Glutamatergic neuron (in vitro differentiated cells): ENCODE measurements at places on chromosomes 1 and 21. TPM values are rescaled to one million over a fixed set of nuclear protein-coding genes. Genes with fewer than 3 reads are reported as not detected.

- H3K4me3 ChIP-seq, result no peak overlapping the region
- no peak overlapping the region for H3K27ac ChIP-seq
- peaks cover 12% of the 10 kb centered on the region for H3K27me3 ChIP-seq
- no peaks in the 10 kb centered on the region for H3K36me3 ChIP-seq
- no peak for DNase-seq
These were observed 1.4 kb upstream of the MAN1C1 start for GRCh38 chr1:25615172-25615541.

DNA sequence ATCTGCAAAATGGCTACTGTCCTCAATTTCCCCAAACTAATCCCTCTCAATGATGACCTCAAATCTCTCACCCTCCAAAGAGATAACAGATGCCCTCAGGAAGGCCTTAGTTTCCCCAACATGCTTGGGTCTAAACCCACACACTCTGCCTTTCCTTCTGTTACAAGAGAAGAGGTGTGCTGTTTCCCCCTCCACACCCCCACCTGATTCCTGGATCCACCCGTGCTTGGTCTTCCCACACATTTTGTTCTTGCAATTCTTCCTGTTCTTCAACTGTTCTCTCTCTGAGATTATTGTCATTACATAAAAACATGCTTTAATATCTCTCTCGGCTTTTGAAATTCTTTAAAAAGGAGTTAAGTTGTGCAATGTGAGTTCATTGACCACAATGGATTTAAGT is 5.7 kb upstream of the CBR3 start:
- H3K27ac ChIP-seq, result no peak overlapping the region
- no peaks in the 10 kb centered on the region for H3K4me1 ChIP-seq
- H3K36me3 ChIP-seq, result no peaks in the 10 kb centered on the region
- peaks cover 4% of the 10 kb centered on the region for H3K27me3 ChIP-seq
- no peak overlapping the region for H3K4me3 ChIP-seq
- no peak for DNase-seq

DNA sequence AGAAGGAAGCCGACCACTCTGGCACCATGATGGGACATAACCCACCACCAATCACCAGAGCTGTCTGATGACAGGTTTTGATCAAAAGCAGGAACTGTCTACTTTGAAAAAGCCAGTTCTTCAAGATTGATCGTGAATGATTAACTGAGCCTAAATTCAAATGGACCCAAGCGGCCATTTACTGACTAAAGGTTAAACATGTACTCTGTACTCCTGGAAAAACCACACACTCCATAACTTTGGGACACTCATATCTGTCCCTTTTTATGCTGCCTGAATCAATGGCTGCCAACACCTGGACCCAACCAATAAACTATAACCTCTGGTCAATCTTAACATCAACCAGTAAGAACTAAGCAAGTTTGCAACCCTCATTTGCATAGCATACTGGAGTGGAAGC is 206.6 kb downstream of the URB2 start:
- H3K4me1 ChIP-seq, result no peaks in the 10 kb centered on the region
- no peak for DNase-seq
- no peaks in the 10 kb centered on the region for H3K36me3 ChIP-seq

- peaks cover 12% of the 10 kb centered on the region for H3K27me3 ChIP-seq
- H3K4me1 ChIP-seq, result no peaks in the 10 kb centered on the region
- H3K27ac ChIP-seq, result no peak overlapping the region
These were observed 3.5 kb upstream of the RNF220 start for GRCh38 chr1:44401256-44402228.

The EMC1 gene
- 98.9 TPM for total RNA-seq

The ALX3 gene
- not detected for total RNA-seq

The CELA3A gene
- total RNA-seq, result not detected

DNA sequence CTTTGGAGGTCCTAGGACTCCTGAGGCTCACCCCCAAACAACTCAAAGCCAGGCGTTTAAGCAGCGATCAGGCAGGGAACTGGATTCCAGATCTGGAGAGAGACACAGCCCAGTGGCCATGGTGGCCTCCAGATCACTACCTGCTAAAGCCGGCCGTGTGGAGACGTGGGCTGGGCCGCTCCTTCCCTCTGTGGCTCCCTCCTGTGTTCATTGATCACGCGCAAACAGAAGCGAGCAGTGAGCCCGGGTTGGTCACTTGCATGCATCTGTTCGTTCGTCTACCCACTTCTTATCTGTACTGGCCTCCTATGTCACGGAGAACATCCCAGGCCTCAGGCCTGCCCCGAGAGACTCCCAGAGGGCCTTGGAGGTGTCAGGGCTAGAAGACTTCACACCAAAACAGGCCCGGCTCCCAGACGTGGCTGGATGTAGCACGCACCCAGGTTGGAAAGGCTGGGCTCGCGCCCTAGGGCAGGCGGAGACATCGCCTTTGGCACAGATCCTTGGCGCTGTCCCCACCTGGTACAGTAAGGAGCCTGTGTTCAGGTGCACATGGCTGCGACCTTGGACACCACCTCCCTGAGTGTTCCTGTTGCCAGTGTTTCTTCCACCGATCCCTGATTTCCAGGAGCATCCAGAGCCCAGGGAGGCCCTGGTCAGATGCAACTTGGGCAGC is 76.7 kb upstream of the ARHGEF16 start:
- no peak for DNase-seq
- peaks cover 5% of the 10 kb centered on the region for H3K27me3 ChIP-seq
- no peak overlapping the region for H3K27ac ChIP-seq
- H3K4me3 ChIP-seq, result no peak overlapping the region
- no peaks in the 10 kb centered on the region for H3K4me1 ChIP-seq
- H3K36me3 ChIP-seq, result no peaks in the 10 kb centered on the region

- peaks cover 5% of the 10 kb centered on the region for H3K36me3 ChIP-seq
- H3K4me3 ChIP-seq, result no peak overlapping the region
- no peak for DNase-seq
- peaks cover 2% of the 10 kb centered on the region for H3K27me3 ChIP-seq
- H3K27ac ChIP-seq, result no peak overlapping the region
These were observed 4.4 kb upstream of the RHEX start for GRCh38 chr1:206048582-206048981.

- H3K4me1 ChIP-seq, result no peaks in the 10 kb centered on the region
- no peak overlapping the region for H3K4me3 ChIP-seq
- peaks cover 2% of the 10 kb centered on the region for H3K27me3 ChIP-seq
- peaks cover 12% of the 10 kb centered on the region for H3K36me3 ChIP-seq
- no peak overlapping the region for H3K27ac ChIP-seq
These were observed 79.4 kb downstream of the FCRL5 start for GRCh38 chr1:157472959-157473358.

GRCh38 chr1:46288485-46289133 is 14.8 kb downstream of the LRRC41 start:
- H3K27ac ChIP-seq, result peak overlapping the region; percentile 3
- DNase-seq, result no peak
- peaks cover 15% of the 10 kb centered on the region for H3K4me1 ChIP-seq
- no peak overlapping the region for H3K4me3 ChIP-seq

- H3K27ac ChIP-seq, result no peak overlapping the region
- H3K36me3 ChIP-seq, result no peaks in the 10 kb centered on the region
These were observed 151.2 kb downstream of the NRIP1 start for GRCh38 chr21:14913638-14914037.

The RNF220 gene
- total RNA-seq, result 99.4 TPM

DNA sequence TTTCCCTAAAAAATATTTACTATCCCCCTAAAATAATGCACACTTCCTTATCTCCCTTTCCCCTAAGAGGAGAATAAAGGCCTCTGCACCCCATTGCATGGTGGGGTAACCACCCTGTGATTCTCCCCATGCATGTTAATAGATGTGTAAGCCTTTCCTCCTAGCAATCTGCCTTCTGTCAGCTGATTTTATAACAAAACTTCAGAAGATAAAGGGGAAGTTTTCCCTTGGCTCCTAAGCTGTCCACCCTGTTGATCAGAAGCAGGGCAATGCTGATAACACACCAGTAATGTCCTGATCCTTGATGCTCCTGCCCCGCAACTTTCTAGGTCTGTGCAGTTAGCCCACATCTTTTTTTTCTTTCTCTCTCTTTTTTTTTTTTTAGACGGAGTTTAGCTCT is 11.4 kb upstream of the RNF187 start:
- no peak overlapping the region for H3K27ac ChIP-seq
- no peak for DNase-seq
- peaks cover 11% of the 10 kb centered on the region for H3K27me3 ChIP-seq
- no peak overlapping the region for H3K4me3 ChIP-seq
- H3K4me1 ChIP-seq, result peaks cover 28% of the 10 kb centered on the region
- no peaks in the 10 kb centered on the region for H3K36me3 ChIP-seq

DNA sequence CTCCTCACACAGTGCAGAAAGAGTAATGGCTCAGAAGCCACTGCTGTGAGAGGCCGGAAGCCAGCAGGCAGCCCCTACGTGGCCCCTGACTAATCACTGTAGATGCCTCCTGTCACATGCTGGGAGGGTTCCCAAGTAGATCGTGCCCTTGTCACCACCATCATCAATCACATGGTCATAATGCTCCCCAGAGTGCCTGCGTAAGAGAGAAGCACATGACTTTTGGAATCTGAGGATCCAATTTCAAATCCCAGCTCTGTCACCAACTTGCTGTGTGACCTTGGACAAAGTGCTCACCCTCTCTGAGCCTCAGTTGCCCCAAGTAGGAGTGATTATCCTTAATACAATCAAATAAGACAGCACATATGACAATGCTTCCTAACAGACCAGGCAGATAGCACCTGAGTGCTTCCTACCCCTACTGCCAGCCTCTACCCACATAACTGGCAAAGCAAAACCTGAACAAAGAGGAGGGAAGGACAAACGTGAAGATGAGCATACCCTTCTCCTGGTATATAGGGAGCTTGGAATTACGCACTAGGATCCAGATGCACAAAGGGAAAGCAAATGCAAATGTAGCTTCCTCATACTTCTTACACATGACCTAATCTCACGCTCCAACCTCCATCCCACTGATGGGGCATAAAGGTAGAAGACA is 65.7 kb downstream of the SDC3 start:
- DNase-seq, result no peak
- H3K27me3 ChIP-seq, result peaks cover 7% of the 10 kb centered on the region
- no peak overlapping the region for H3K4me3 ChIP-seq
- no peaks in the 10 kb centered on the region for H3K36me3 ChIP-seq

DNA sequence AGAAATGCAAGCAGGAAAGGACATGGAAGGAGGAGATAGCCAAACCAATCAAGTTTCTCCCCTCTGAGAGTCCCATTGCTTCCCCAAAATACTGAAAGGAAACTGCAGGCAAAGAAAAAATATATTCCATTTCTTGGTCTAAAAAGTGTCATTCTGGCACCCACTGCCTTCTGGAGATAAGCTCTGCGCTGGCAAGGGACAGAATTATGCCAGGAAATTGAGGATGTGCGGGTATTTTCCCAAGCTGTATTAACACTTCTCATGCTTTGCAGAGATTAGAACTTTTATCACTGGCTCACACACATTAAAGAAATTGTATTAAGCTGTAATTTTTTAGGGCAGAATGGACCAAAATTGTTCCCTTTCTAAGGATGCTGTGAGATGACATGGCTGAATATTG is 381.2 kb upstream of the DUSP10 start:
- no peak for DNase-seq
- no peak overlapping the region for H3K4me3 ChIP-seq
- no peaks in the 10 kb centered on the region for H3K36me3 ChIP-seq
- H3K27ac ChIP-seq, result no peak overlapping the region
- H3K4me1 ChIP-seq, result no peaks in the 10 kb centered on the region
- H3K27me3 ChIP-seq, result peaks cover 1% of the 10 kb centered on the region

The DCST1 gene
- total RNA-seq, result not detected

GRCh38 chr21:38012672-38013071 is 96.4 kb upstream of the KCNJ6 start:
- DNase-seq, result no peak
- no peaks in the 10 kb centered on the region for H3K4me1 ChIP-seq
- H3K36me3 ChIP-seq, result peaks cover 10% of the 10 kb centered on the region

GRCh38 chr1:19852036-19852435 is 30.2 kb upstream of the OTUD3 start:
- no peaks in the 10 kb centered on the region for H3K4me1 ChIP-seq
- DNase-seq, result no peak
- H3K27me3 ChIP-seq, result no peaks in the 10 kb centered on the region
- no peak overlapping the region for H3K4me3 ChIP-seq

- no peak for DNase-seq
- H3K4me3 ChIP-seq, result no peak overlapping the region
- peaks cover 2% of the 10 kb centered on the region for H3K4me1 ChIP-seq
- H3K27me3 ChIP-seq, result peaks cover 3% of the 10 kb centered on the region
- peaks cover 5% of the 10 kb centered on the region for H3K36me3 ChIP-seq
These were observed 188.4 kb downstream of the BACH1 start for GRCh38 chr21:29487154-29487553.

- no peaks in the 10 kb centered on the region for H3K4me1 ChIP-seq
- DNase-seq, result no peak
- H3K27ac ChIP-seq, result no peak overlapping the region
- no peaks in the 10 kb centered on the region for H3K27me3 ChIP-seq
These were observed 44.4 kb upstream of the DHCR24 start for GRCh38 chr1:54931275-54931840.

The UQCRH gene
- total RNA-seq, result 271 TPM

DNA sequence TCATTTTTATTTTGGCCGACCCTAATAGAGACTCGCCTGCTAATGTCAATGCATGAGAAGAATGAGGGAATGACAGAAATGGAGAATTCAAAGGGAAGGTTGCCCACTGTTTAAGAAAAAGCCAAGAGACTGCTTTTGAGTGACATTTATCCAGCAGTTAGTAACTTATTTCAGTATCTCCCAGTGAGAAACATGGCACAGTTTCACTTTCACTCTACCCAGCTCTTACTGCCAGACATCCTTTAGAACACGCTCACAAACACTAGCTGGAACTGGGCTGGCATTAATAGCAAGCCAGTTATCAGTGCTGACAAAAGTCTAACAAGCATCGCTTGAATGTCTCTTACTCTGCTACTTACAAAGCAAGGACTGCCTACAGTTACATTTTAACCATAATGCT is 8.5 kb downstream of the GGPS1 start:
- no peaks in the 10 kb centered on the region for H3K27me3 ChIP-seq
- H3K4me1 ChIP-seq, result peaks cover 3% of the 10 kb centered on the region
- no peak for DNase-seq
- H3K36me3 ChIP-seq, result no peaks in the 10 kb centered on the region

GRCh38 chr21:38955495-38955894 is 149.8 kb downstream of the ETS2 start:
- H3K4me1 ChIP-seq, result no peaks in the 10 kb centered on the region
- H3K4me3 ChIP-seq, result no peak overlapping the region
- DNase-seq, result no peak
- H3K27ac ChIP-seq, result no peak overlapping the region
- H3K36me3 ChIP-seq, result peaks cover 5% of the 10 kb centered on the region
- H3K27me3 ChIP-seq, result no peaks in the 10 kb centered on the region

The SH3D21 gene
- 11.8 TPM for total RNA-seq
